ENCODE measurements at places on chromosomes 4 and X.

GRCh38 chrX:154748712-154749339, 2.1 kb downstream of the GAB3 start:
- peak; percentile 45 for DNase-seq

- DNase-seq = no peak
Measured at GRCh38 chrX:16208601-16209000, 41.3 kb downstream of the MAGEB17 start.

GRCh38 chrX:8841911-8842310, 40.7 kb upstream of the FAM9A start:
- DNase-seq = no peak

- no peak for DNase-seq
Measured at GRCh38 chr4:31290836-31291235, 570.7 kb downstream of the PCDH7 start.

DNA sequence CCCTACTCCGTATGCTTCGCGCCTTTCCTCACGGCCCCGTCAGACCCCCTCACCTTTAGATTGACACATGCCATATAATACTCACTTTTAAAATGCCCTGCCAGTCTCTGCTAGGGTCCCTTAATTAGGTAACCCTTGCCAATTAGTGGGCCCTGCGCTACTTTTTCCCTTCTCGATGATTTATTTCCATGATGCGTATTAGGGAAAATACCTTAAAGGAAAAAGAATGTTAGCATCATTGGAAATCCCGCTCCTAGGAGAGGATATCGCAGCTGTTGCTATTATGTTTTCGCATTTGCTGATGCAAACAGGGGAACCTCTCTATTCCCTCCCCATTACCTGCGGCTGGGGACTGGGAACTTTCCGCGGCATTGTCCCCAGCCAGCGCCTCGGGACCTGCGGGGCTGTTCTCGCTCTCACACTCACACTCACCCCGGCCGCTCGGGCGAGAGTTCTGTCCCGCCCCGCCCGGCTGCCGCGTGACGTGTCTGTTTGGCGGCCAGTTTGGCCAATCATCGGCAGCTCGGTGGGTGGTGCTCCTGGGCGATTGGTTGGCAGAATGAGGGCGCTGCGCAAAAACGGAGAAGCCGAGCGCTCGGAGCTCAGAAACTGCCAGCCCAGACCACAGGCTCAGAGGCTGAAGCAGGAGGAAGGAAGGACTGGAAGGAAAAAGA, at the start of gene PCDH10:
Gene PCDH10, plus strand, starts transcription at position 605 of the 674 bp plus-strand sequence. CDS start 847 bp downstream, outside the sequence.
- peak; percentile 57 for DNase-seq

DNA sequence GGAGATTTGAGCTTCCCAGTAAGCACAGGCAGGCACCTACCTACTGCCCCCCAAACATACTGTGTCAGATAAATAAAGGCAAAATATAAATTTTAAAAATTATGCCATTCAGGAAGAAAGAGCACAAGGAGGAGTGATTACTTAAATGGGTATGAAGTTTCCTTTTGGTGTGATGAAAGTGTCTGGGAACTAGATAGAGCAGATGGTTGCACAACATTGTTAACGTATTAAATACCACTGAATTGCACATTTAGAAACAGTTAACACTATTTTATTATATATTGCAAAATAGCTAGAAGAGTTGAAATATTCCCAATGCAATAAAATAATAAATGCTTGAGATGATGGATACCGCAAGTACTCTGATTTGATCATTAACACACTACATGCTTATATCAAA, 374.7 kb upstream of the FGF13 start:
- peak; percentile 11 for DNase-seq

DNA sequence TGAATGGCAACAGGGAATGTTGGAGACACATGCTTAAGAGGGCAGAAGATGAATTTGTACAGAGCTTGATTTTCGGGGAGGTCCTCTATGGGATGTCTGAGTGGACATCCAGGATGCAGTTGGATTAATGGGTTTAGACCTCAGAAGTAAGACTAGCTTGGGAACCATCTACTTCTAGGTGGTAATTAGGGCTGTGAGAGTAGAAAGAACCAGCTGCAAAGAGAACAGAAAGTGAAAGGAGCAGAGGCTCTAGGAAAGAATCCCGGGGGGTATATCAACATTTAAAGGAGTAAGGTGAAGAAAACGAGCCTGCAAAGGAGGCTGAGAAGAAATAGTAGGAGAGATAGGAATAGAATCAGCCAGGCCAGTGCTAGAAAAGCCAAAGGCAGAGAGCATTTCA, 29.0 kb upstream of the NKRF start:
- no peak for DNase-seq

DNA sequence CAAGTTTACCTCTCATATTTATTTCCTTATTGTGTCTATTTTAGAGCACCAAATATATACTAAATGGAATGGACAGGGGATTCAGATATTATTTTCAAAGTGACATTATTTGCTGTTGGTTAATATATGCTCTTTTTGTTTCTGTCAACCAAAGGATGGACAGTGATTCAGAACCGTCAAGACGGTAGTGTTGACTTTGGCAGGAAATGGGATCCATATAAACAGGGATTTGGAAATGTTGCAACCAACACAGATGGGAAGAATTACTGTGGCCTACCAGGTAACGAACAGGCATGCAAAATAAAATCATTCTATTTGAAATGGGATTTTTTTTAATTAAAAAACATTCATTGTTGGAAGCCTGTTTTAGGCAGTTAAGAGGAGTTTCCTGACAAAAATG, 6.2 kb downstream of the FGB start:
- DNase-seq = no peak

DNA sequence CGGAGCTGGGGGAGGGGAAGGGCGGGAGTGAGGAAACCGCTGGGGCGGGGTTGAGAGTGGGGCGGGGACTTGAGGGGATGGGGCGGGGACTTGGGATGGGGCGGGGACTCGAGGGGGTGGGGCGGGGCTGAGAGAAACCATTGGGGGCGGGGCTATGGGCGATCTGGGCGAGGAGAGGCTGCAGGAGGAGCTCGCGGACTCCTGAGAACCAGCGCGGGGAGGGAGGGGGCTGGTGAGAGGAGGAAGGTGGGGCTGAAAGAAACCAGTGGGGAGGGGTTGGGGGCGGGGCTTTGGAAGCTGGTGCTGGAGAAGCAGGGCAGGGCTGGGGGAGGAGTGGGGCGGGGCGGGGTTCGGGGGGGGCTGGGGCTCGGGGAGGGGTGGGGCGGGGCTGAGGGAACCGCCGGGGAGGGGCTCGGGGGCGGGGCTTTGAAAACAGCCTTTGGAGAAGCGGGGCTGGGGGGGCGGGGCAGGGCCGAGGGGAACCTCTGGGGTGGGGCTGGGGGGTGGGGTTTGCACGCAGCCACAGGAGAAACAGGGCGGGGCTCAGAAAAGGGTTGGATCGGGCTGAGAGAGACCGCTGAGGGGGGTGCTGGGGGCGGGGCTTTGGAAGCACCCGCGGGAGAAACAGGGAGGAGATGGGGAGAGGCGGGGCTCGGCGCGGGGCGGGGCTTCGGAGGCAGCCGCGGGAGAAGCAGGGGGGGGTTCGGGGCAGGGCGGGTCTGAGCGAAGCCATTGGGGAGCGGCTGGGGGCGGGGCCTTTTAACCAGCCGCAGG, 777 bp upstream of the EOLA2 start:
- DNase-seq = peak; percentile 85

DNA sequence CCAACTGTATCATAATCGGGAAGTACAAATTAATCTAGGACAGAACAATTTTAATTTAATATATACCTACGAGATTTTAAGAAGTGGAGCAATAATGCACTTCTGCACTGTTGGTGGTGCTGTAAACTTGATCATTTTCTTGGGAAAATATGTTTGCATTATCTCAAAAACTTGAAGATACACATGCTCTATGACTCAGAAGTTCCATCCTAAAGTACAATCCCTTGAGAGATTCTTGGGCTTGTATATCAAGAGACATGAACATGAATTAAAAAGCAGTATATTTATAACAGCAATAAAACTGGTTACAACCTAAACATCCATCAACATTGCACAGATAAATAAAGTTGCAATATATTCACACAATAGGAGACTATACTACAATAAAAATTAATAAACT, 168.8 kb downstream of the CLCN4 start:
- no peak for DNase-seq

- no peak for DNase-seq
Measured at GRCh38 chr4:24482871-24483270, 101.5 kb downstream of the DHX15 start.

DNA sequence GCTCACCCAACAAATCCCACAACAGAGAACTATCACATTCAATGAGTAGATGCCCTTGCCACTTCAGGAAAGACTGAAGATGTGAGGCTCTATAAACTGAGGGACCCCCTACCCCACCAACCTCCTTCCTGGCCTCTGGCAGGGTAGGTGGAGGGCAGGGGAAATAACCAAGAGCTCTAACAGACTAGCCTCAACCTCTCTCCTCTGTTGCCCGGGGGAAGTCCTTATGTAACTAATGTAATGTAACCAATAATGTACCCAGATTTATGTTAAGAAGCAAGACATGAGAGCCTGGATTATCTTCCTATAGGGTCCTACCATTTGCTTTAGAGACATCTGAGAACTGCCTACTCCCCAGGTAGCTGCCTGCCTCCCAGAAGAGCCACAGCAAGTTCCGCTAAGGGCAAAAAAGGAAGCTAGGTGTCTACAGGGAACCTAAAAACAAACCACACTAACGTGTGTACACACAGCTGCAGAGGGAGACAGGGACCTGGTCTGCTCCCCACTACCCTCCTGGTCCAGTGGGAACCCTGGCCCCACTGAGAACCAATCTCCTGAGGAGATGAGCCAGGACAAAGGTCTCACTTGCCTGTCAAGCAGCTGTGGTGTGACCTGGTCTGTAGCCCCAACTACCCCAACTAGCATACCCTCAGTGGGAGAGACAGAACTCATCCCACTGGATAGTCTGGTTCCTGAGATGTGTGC, 17.7 kb downstream of the OTUD5 start:
- DNase-seq = no peak

- peak; percentile 56 for DNase-seq
Measured at GRCh38 chrX:53686151-53686885, at the start of gene HUWE1. TSS of gene HUWE1 (minus strand) at chrX:53686719. CDS start at chrX:53654107, 32,612 bp downstream.

DNA sequence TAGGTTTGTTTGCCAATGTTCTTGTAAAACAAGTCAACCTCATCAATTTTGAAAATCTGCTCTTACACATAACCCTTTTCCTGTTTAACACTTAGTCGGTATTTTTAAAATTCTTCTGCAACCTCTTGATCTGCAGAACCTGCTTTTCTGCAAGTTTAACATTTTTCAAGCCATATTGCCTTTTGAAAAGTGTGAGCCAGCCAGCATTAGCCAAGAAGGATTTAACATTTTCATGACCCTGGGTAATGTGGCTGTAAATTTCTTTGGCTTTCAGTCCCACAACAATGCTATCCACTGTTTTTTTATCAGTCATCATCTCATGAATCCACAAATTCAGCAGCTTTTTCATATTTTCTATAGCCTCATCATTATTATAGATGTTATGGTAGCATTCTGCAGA, 956.5 kb downstream of the FAT4 start:
- DNase-seq = no peak

DNA sequence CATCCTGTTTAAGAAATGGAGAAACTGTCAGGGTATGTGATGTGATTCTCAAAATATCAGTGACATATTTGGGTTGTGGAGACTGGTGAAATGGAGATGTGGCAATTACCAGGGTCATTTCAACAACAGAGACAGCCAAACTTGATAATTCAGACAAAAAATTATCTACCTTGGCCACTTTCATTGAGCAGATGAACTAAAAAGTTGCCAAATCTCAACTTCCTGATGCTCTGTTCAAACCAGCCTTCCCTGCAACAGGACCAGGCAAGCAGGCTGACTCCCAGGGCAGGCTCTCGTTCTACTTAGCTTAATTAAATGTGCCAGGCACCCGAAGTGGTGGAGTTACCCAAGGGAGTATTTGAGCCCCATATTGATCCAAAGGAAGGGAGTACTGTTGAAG, 199.6 kb downstream of the AFF2 start:
- DNase-seq = no peak

GRCh38 chr4:6663596-6664393, 23.3 kb downstream of the MRFAP1 start:
- DNase-seq = no peak

- DNase-seq = no peak
Measured at GRCh38 chr4:177265729-177266128, 43.9 kb upstream of the NEIL3 start.

DNA sequence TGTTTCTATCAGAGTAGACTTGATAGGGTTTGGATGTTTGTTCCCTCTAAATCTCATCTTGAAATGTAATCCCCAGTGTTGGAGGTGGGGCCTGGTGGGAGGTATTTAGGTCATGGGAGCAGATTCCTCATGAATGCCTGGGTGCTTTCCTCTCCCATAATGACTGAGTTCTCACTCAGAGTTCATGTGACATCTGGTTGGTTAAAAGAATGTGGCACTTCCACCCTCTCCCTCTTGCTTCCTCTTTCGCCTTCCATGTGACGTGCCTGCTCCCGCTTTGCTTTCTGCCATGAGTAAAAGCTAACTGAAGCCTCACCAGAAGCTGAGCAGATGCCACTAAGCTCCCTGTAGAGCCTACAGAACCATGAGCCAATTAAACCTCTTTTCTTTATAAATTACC, 47.3 kb upstream of the SRPX start:
- peak; percentile 23 for DNase-seq

DNA sequence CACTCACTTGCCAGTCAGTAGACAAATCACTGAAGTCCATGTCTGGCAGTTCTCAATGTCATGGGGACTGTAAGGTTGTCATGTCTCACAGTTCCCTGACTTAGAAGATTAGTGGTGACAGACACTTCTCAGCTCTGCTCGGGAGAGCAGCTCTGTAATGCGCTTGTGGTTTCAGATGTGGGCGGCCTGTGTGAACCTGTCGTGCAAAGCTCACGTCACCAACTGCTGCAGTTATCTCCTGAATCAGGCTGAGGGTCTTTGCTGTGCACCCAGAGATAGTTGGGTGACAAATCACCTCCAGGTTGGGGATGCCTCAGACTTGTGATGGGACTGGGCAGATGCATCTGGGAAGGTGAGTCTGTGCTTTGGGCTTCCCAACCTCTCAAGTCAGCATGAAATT, at the start of gene IL9R:
Gene IL9R, plus strand, starts transcription at position 261 of the 400 bp plus-strand sequence. Its CDS starts 64 bp downstream, at position 325.
- no peak for DNase-seq

DNA sequence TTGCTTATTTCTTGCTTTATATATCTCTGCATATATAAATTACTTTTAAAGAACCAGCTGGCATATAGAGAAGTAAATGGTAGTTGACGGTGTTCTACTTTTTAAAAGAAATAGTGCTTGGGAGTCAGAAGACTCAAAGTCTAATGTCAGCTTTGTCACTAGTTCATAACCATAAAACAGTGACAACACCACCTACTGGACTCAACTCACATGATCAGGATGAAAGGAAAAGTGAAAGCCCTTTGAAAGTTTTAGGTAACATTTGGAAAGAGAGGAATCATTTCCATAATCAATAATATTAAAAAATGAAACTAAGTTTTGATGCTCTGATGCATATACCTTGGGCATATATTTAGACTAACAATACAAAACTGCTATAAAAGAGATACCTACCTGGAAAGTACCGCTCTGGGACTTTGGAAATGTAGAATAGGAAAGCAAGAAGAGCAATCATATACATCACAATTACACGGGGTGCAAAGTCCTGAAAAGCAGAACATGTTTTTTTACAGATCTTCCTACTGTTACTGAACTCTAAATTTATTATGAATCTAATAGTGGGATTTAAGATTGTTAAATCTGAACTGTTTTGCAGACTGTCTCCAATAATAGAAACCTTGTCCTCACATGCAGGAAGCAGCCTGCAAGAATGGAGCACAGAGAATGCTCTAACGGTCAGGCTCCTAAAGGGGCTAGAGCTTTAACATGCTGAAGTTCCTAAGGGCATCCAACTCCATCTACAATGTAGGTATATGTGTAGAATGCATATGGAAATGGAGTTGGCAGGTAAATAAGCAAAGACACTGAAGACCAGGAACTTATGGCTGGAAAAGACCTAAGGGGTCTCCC, 15.6 kb downstream of the PAQR3 start:
- no peak for DNase-seq

GRCh38 chr4:62366939-62367338, 1166.8 kb downstream of the ADGRL3 start:
- DNase-seq = no peak

GRCh38 chrX:68060506-68061205, 372.6 kb downstream of the OPHN1 start:
- DNase-seq = no peak
